Temporal lobe (tissue), 4 donors: ENCODE measurements at places on chromosomes 13 and 19. TPM values are rescaled to one million over a fixed set of nuclear protein-coding genes. Genes with fewer than 3 reads are reported as not detected.

The KLF2 gene
- total RNA-seq: 3.0 TPM

The TIMM13 gene
- total RNA-seq: 19.9 TPM

The ZNF550 gene
- total RNA-seq: 10.1 TPM

The CCNE1 gene
- total RNA-seq: 1.2 TPM

The ANGPTL8 gene
- total RNA-seq: not detected

The RHPN2 gene
- 3.0 TPM for total RNA-seq

The MEIOSIN gene
- total RNA-seq: not detected

The GPC6 gene
- total RNA-seq: 14.3 TPM

The ELSPBP1 gene
- total RNA-seq: not detected

The NMRK2 gene
- not detected for total RNA-seq

The NKG7 gene
- total RNA-seq: not detected

The ZNF135 gene
- total RNA-seq: 9.8 TPM

The FIZ1 gene
- 3.2 TPM for total RNA-seq

The DHDH gene
- 0.49 TPM for total RNA-seq

The CPT1C gene
- total RNA-seq: 40.6 TPM

The RCBTB2 gene
- 28.5 TPM for total RNA-seq
